ENCODE measurements at places on chromosomes 5 and 9.

GRCh38 chr9:78453450-78453849 is 156.5 kb downstream of the PSAT1 start:
- DNase-seq, result no peak

GRCh38 chr5:1268056-1268455 is 26.8 kb downstream of the TERT start:
- DNase-seq, result no peak

DNA sequence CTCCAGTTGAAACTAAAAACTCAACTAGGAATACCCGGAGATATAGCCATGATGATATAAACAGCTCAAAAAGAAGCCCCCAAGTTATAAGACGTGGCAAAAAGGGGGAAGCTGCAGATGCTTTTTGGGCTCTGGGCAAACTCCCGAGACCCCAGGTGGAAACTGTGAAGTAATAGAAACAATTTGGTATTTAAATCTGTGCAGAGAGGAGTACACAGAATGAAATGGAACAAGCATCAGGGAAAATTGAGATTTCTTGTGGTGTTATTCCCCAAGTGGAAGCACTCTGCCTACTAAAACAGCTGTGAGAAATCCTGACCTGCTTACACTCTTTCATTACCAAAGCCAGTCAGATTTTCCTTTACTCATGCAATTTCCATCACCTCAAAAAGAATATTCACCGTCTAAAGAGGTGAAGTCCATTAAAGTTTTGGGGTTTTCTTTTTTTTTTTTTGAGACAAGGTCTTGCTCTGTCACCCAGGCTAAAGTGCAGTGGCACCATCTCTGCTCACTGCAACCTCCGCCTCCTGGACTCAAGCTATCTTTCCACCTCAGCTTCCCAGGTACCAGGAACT is 23.5 kb downstream of the SAXO1 start:
- DNase-seq, result no peak

GRCh38 chr5:95808686-95809413 is 13.7 kb downstream of the GLRX start:
- DNase-seq, result peak; percentile 55

GRCh38 chr9:87771316-87772006 is 45.5 kb downstream of the CTSL start:
- no peak for DNase-seq

DNA sequence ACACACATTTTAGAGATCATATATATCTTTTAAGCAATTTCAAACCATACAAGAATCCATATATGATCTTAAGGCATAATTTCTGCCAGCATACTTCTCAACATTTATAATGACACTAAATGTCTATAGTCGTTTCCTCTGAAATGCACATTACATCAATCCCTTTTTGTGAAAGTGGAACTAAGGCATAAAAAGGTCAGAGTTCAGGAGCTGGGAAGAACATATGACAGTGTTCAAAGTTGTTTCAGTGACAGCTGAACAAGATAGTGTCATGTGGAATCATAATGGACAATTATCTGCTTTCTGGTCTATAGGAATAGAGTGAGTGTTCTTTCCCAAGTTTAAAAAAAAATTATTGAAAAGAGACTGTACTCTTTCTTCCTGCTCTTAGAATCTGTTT is 2.4 kb upstream of the MOB3B start:
- no peak for DNase-seq

- no peak for DNase-seq
Measured at GRCh38 chr5:144944936-144945335, 774.3 kb downstream of the KCTD16 start.

- peak; percentile 83 for DNase-seq
Measured at GRCh38 chr9:3012842-3013241, 168.9 kb upstream of the PUM3 start.

- no peak for DNase-seq
Measured at GRCh38 chr5:159571501-159572244, 241.4 kb upstream of the IL12B start.

DNA sequence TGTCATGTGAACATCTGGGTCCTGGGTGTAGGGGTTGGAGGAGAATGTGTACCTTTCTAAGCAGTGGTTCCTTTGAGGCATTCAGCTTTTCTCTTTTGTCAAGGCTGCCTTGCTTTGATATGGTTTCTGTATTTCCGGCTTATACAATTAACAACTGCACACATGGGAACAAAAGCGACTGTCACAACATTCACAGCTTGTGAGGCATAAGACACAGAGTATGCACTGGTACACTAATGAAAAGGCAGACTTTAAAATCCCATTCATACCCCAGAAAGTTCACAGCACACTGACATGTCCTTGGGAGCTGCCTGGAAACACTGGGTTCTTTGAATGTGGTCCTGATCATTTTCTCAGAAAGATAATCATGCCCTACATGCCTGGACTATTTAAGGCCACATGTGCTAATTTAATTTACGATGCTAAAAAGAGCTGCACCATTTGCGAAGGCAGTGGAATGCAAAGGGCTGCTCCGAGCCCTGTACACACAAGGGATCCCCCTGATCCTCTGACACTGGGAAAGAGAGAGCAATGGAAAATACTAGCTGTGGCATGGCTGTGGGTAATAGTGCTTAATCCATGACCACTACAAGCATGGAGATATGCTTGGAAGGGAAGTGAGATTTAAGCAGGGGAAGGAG is 131.8 kb downstream of the EFNA5 start:
- DNase-seq, result no peak

- DNase-seq, result no peak
Measured at GRCh38 chr5:116566251-116566650, 8.4 kb downstream of the SEMA6A start.

DNA sequence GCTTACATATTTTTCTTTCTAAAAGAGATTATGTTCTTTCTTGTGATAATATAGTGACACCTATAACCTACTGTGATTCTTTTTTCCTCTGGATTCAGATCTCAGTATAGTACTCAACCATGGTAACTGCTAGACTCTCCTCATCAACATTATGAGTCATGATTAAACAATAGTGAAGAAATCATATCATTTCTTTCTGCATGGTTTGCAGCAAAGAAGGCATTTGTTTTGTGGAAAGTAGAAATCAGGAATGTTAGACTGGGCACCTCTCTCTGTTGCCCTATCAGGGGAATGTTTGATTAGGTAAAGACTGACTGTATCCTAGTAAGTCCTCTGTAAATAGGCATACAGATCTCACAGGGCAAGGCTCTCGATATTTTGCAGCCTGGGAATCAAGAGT is 25.6 kb upstream of the SMC2 start:
- DNase-seq, result no peak

DNA sequence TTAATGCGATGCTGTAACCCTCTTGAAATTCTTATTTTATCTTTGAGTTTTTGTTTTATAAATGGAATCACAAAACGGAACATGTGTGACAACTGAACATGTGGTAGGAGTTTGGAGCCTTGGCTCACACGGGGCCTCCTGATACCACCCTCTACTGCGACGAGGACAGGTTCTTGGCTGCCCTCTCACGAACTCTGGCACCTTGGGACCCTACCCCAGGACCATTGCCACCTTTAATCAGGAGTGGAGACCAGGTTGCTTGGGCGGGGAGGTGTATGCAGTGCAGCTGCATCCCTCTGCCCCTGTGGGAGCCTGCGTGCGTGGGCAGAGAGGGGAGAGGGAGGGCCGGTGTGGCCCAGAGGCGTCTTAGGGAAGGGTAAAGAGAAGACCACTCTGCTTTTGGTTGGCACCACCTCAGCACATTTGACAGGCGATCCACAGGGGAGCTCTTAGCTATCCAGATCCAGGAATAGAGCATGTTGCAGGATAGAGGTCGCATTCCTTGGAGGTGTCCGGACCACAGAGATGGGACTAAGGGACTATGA is 753.9 kb upstream of the PTPRD start:
- no peak for DNase-seq

DNA sequence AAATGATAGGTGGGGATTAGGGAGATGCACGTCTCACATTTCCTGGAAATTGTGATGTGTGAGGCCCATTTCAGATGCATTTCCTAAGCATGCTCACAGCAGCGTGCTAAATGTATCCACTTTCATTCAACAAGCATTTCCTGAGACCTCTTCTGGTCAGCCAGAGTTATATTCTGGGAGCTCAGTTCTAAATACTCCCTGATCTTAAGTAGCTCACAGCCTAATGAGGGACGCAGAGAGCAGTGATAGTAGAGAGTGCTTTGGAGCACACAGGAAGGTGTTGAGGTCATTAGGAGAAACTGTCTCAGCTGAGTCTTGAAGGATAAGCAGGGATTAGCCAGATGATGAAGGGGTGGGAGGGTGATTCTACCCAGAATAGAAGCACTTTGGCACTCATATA is 46.2 kb upstream of the FSD1L start:
- no peak for DNase-seq

GRCh38 chr5:14457476-14457875 is 124.1 kb upstream of the OTULINL start:
- DNase-seq, result no peak

DNA sequence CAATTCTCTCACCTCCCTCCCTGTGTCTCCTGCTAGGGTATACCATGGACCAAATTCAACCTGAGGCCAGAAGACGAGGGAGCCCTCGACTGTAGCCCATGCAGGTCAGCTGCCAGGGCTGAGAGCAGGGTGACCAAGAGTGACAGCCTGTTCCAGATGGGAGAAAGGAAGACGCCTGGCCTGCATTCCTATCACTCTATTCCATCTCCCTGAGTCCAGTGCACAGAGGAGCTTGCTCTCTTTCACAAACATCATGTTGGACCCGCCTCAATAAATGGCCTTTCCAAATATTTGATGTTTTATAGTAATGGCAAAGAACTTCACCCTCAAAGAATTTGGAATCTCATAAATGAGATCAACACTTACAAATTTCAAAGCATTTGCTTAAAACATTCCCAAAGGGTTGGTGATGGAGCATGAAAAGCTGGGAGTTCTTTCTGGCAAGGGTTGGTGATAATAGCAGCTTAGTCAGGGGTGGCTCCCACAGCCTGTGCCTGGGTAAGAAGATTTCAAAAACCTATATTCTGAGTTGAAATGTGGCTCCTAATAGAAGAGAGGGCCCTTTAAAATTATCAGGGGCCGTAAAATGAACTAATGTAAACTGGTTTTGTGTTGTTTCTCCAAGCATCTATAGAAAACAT is 393.1 kb downstream of the EFNA5 start:
- no peak for DNase-seq

GRCh38 chr5:35938568-35939227 is at the start of gene CAPSL:
Gene CAPSL, minus strand, starts transcription at chr5:35938622. Its CDS starts 17,502 bp downstream, at chr5:35921120.
- no peak for DNase-seq

- DNase-seq, result no peak
Measured at GRCh38 chr9:113935677-113936380, 59.7 kb downstream of the ZNF618 start.

GRCh38 chr5:96871027-96871399 is 5.3 kb upstream of the ERAP2 start:
- no peak for DNase-seq

DNA sequence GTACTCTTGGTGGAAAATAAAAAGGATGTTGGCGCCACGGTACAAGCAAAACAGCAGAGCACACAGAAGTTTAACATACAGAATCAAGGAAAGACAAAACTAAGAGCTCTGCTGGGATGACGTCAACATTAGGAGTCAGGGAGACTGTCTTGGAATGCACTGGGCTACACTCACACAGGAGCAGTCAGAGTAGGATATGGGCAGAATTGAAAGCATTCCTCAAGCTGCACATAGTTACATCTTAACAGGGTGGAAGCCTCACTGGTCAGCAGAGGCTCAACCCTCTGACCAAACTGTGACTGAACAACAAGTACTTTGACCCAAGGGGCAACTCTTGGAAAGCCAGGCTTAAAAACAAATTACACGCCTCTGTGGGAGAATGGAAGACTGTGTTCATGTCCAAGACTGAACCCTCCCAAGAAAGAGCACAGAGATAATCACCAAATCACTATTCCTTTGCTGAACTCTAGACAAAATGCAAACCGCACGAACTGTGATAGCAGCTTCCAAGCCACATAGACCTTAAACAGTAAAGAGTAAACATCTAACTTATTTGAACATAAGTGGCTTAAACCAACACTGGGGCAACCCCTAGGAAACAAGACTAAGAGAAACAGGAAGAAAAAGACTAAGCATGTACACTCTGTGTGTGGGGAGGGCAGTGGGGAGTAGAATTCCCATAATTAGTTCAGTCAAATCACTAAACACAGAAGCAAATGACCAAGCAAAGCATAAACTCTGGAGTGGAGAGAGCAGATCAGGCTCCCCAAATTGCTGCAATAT is 772.7 kb downstream of the PRELID2 start:
- no peak for DNase-seq

GRCh38 chr9:5846501-5846921 is 13.6 kb upstream of the ERMP1 start:
- DNase-seq, result no peak

All from HL-60 (cell line).